ENCODE measurements at places on chromosomes 3 and 15. TPM values are rescaled to one million over a fixed set of nuclear protein-coding genes. Genes with fewer than 3 reads are reported as not detected.

DNA sequence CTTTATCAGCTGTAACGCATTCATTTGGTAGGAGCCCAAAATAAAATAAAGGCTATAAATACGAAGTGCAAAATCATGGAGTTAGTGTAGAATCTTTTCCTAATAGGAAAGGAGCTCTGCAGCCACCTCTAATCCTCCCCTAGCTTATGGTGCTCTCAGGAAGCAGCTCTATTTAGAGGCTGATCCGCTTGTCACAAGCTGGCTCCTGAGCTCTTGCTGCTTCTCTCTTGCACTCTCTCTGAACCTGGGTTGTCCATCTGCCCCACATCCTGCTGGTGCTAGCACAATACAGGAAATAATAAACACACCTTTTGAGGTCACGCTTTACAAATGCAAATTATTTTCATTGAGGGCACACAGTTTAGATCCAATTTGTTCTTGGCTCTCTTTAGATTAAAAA is 37.3 kb upstream of the BFSP2 start:
- no peak for DNase-seq

GRCh38 chr3:183252973-183253527 is at the start of gene B3GNT5:
Gene B3GNT5, plus strand, starts transcription at chr3:183253253. Its CDS starts 16,546 bp downstream, at chr3:183269799.
- no peak for DNase-seq

- no peak for DNase-seq
Observed at GRCh38 chr3:126113733-126114442, 30.0 kb upstream of the SLC41A3 start.

DNA sequence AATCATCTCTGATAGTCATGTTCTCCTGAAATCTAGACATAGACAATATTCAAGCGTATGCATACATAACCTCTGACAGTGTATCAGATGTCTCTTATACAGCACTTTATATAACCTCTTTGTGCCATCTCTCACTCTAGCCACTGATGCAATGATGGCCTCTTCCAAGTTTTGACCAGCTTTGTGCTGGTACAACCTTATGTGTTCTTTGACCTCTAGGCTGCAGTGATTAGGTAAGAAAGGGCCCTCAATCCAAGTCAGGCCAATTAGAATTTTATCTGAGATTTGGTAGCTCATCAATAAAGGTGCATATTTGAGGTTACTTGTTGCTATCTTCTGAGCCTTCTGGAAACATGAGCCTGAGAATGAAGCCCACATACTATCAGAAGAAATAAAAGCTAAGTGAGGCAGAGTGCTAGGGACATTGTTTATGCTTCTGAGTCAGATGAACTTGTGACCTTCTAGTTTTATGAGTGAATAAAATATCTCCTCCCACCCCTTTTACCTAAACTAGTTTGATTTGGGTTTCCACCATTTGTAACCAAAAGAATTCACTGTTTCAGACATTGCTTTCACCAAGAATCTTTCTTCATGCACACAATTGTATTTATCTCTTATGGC is 283.2 kb upstream of the SUCLG2 start:
- DNase-seq, result no peak

DNA sequence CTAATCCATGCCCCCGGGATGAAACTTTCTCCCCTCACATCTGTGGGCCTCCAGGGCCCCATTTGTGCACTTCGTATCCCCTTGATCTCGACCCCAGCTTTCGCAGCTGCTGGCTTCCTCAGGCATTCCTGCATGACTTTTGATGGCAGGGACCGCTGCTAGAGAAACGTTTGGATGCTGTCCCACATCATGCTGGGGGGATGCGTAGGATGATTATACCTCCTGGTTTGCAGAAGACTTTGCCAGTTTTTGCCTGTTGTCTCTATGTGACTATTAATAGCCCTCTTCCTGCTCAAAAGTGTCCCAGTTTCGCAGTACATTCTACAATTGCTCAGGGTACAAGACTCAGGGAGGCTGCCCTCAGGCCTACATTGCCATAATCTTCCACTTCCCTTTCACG is 10.4 kb upstream of the KCNAB1 start:
- no peak for DNase-seq

The GABRR3 gene
- polyA plus RNA-seq, result 0.02 TPM

The LZTFL1 gene
- polyA plus RNA-seq, result 42.8 TPM
